ENCODE measurements at places on chromosomes 11 and 22. TPM values are rescaled to one million over a fixed set of nuclear protein-coding genes. Genes with fewer than 3 reads are reported as not detected.

Gene OR52W1
- total RNA-seq, result not detected

Gene AMOTL1
- total RNA-seq, result 44.1 TPM

Gene AGBL2
- 0.38 TPM for total RNA-seq

Gene CCDC87
- total RNA-seq, result 0.13 TPM

Gene AP5B1
- 11.9 TPM for total RNA-seq

Gene MAML2
- total RNA-seq, result 4.4 TPM

Gene TMEM184B
- 25.4 TPM for total RNA-seq

Gene MEI1
- 3.7 TPM for total RNA-seq

Gene KIRREL3
- not detected for total RNA-seq

Gene HIC2
- total RNA-seq, result 1.8 TPM

Gene CLDN5
- total RNA-seq, result 793 TPM

Gene MMP13
- total RNA-seq, result not detected

Gene APLP2
- 1,159 TPM for total RNA-seq

Gene NXPE1
- total RNA-seq, result not detected

Gene BATF2
- total RNA-seq, result 0.39 TPM

Gene SMIM35
- not detected for total RNA-seq

Gene FOLR2
- not detected for total RNA-seq

Gene CHCHD10
- 15.2 TPM for total RNA-seq

Gene CHRM1
- not detected for total RNA-seq

Gene MS4A3
- total RNA-seq, result not detected

Gene MS4A12
- total RNA-seq, result not detected

Gene MRPL48
- total RNA-seq, result 23.9 TPM

Gene TRIM66
- 1.9 TPM for total RNA-seq

Gene ATG16L2
- total RNA-seq, result 8.9 TPM

Data from dermis microvascular lymphatic vessel endothelial cell (primary cell).